ENCODE measurements at places on chromosomes 2 and 18. TPM values are rescaled to one million over a fixed set of nuclear protein-coding genes. Genes with fewer than 3 reads are reported as not detected.

TCF23 gene
- not detected for total RNA-seq

DNA sequence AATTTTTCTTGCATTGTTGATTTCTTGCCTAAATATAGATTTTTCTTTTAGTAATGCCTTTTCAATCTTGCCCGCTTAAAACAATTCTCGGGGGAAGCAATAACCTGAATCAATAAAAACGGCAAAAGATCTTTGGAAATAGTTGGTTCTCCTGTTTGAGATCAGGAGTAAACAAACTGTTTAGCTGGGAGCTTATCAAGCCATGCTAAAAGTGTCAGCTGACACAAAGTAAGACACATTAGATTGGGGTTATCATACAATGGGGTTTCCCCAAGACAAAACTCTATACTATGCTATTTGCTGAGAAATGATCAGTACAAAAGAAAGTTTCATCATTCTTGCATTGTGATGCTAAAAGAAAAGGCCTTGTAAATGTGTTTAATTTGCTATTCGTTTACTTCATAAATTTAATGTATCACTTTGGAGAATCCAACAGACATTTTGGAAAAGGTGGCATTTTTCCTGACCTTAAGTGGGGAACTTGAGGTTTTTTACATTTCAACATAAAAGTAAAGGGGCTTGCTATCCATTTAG lies 46.5 kb downstream of the ATIC start:
- H3K27ac ChIP-seq = no peak overlapping the region
- H3K27me3 ChIP-seq = no peaks in the 10 kb centered on the region
- peaks cover 47% of the 10 kb centered on the region for H3K36me3 ChIP-seq
- no peaks in the 10 kb centered on the region for H3K4me1 ChIP-seq
- DNase-seq = no peak

- H3K36me3 ChIP-seq = peaks cover 5% of the 10 kb centered on the region
- no peaks in the 10 kb centered on the region for H3K4me1 ChIP-seq
- H3K27me3 ChIP-seq = no peaks in the 10 kb centered on the region
- no peak for DNase-seq
- H3K4me3 ChIP-seq = no peak overlapping the region
- H3K27ac ChIP-seq = no peak overlapping the region
Observed at GRCh38 chr2:98539056-98539735, 69.1 kb downstream of the COA5 start.

DNA sequence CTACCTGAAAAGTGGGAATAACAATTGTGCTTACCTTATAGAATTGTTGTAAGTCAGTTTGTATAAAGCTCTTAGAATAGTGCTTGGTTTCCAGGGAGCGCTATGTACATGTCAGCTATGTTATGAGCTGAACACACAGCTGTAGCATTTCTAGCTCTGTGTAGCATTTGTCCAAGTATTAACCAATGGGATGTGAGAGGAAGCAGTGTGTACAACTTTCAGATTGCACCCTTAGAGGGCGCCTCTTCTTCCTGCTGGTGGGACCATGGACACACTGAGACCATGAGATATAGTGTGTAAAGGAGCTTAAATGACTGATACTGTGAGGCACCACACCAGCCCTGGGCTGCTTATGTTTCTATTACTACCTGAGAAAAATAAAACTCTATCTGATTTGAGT lies 380.2 kb downstream of the LNPK start:
- H3K36me3 ChIP-seq = no peaks in the 10 kb centered on the region
- DNase-seq = no peak
- H3K4me3 ChIP-seq = no peak overlapping the region
- no peak overlapping the region for H3K27ac ChIP-seq
- no peaks in the 10 kb centered on the region for H3K4me1 ChIP-seq

SLC25A52 gene
- total RNA-seq = not detected
